ENCODE measurements at places on chromosomes 16 and 17. TPM values are rescaled to one million over a fixed set of nuclear protein-coding genes. Genes with fewer than 3 reads are reported as not detected.

Gene IL4R
- total RNA-seq, result 82.3 TPM

- no peak for DNase-seq
Measured at GRCh38 chr16:27301236-27301861, 12.4 kb upstream of the IL4R start.

Gene DNAJC7
- 131 TPM for total RNA-seq

Gene CCR7
- total RNA-seq, result not detected

Gene CDH1
- not detected for total RNA-seq

- DNase-seq, result no peak
Measured at GRCh38 chr16:9232102-9232770, 140.8 kb downstream of the HAPSTR1 start.

- DNase-seq, result no peak
Measured at GRCh38 chr16:67206838-67207248, 7.9 kb downstream of the ELMO3 start.

- no peak for DNase-seq
Measured at GRCh38 chr16:85982563-85982939, 83.6 kb downstream of the IRF8 start.

DNA sequence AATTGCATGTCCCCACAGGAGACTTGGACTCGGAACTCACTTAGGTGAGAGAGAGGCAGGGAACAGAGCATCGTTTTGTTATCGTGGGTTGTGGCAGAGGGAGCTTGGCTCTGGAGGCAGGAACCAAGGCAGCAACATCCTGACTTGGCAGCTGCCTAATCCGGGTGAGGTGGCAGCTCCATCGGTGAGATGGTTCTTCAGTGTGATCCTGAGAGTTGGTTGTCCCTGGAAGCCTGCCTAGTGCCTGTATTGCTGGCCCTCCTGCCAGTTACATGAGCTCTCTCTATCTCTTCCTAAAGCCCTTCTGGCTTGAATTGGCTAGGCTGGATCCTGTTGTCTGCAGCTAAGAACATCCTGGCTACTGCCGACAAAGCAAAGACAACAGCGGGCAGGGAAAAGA, 19.9 kb upstream of the SEC14L1 start:
- DNase-seq, result no peak

- no peak for DNase-seq
Measured at GRCh38 chr17:62162898-62163297, 97.8 kb upstream of the MED13 start.

GRCh38 chr16:55261301-55261700, 62.7 kb upstream of the IRX6 start:
- no peak for DNase-seq

Gene PHOSPHO1
- total RNA-seq, result 0.09 TPM

GRCh38 chr17:56358651-56359050, 205.4 kb downstream of the ANKFN1 start:
- no peak for DNase-seq

DNA sequence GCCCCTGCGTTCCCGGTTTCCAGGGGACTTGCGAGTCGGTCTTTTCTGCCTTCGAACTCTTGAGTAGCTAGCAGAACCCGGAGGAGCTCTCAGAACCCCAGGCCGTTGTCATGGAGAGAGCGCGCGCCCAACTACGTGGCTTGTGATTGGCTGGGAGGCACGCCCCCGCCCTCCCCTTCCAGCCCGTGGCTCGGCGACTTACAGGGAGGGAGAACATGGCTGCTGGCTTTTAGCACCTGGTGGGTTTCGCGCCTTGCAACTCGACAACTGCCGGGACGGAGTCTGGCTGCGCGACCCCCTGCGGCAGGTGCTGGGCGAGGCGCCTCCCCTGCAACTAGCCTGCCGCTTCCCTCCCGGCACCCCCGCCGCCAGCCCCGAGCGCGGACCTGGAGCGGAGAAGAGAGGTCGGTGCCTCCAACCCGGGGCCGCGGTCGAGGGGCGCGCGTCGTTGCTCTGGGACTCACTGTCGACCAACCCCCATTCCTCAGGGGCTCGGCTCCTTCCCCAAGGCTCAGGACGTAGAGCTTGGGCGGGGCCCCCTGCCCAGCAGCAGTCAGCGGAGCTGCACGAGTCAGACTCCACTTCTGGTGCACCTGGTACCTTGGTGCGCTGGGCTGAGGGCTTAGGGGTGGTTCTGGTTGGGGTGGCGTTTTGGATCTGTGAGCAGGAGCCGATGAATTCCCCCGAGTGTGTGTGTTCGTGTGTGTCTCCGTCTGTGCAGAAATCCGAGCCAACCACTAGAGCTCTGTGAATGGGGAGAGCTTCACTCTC, 9.0 kb upstream of the ZFP90 start:
- peak; percentile 79 for DNase-seq

GRCh38 chr16:11319529-11320146, 25.6 kb upstream of the RMI2 start:
- no peak for DNase-seq

- DNase-seq, result no peak
Measured at GRCh38 chr17:64537488-64537887, 30.7 kb downstream of the CEP95 start.

Gene PIRT
- not detected for total RNA-seq

DNA sequence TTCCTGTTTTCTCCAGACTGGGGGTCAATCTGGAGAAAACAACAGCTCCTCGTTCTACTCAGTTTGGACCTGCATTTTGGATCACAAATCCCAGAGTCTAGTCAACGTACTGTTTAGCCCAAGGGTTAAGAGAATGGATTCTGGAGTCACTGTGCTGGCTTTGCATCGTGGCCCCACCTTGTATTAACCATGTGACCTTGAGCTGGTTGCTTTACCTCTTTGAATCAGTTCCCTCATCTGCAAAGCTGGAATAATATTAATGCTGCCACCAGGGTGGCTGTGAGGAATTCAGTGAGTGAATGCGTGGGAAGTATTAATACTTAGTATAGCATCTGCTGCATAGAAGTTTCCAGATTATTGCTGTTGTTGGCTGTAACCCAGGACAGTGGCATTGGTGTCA, 11.3 kb upstream of the DHRS7C start:
- no peak for DNase-seq

DNA sequence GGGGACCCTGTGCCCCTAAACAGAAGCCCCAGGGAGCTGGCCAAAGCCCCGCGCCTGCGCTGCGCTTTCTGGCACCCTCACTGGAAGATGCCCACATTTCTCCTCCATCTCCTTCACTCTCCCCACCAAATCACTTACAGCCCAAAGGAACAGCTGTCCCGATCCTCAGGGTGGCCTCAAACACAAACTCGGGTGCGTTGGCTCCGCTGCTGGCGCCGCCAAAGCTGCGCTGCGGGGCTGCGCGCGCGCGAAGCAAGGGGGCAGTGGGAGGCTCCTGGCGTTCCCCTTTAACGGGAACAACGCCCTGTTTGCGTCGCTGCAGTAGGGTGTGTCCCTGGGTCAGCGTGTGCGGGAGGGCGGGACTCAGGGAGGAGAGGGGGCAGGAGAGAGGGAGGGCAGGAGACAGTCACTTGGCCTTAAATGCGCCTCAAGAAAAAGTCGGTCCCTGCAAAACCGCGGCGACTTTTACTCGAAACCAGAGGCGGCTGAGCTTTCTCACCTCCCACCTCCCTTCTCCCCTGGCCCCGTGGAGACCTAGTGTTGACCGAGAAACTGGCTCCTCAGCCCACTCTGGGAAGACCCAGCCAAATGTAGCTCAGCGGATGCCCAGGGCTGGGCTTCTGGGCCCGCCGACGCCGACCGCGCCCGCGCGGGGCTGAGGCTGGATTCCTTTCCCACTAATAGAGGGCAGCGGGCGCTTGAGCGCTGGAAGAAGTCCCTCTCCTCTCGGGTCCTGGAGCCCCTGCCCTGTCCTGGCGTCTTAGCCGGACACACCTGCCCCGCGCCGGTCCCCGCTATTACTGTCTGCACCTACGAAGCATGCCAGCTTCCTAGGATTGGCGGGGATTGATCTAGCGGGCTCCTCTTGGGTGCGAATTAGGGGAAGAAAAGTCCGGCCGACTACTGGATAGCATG, 2.6 kb downstream of the PMP22 start:
- DNase-seq, result peak; percentile 94

DNA sequence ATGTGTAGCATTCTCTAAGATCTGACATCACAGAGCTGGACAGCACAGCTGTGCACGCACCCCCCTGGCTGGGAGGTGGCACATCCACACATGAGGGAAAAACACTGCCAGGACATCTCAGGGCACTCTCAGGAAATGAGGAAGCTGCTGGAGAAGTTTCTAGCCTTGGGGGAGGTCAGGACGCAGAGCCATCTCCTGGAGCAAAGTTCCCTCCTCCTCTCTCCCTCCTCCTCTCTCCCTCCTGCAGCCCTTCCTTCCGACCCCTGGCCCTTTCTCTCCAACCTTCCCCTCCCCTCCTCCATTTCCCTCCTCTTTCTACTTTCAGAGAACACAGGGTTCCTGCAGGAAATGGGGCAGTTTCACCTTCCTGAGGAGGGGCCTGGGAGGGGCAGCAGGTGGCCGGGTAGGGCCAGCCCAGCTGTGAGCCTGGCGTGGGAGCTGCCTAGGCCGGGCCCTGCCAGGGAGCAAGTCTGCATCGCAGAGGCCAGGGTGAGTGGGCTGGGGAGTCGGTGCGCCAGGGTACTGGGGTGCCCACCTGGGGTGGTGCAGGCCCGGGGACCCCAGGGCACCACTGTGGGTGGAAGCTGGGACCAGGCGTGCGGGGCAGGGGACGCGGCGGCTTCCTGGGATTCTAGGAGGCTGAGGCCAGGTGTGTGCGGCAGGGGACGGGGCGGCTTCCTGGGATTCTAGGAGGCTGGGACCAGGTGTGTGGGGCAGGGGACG, at the start of gene DPEP1:
Gene DPEP1 (plus strand): TSS at position 412 of the 723 bp plus-strand sequence. CDS start 16,769 bp downstream, outside the sequence.
- DNase-seq, result no peak

DNA sequence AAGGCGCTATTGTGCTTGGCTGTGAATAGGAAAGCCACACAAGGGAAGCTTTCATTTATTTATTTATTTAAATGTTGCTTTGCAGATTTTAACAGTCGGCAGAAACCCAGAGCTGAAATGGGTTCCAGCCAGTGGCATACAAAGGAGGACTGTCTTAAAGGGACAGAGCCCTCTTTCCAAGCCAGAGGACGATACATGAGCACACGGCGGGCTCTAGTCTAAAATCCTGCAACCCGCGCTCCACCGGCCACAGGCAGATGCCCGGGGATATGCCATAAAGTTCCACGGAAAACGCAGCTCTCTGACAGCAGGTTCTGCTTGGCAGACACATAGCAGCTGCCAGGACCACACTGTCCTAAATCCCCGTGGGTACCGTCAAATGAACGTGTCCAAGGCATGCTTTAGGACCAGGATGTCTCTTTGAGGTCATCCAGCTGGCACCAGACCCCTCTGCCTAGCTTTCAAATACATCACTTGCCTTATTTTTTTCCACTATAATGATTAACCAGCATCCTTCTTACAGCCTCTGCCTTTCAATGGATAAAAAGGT, 64.6 kb downstream of the CYTH1 start:
- peak; percentile 67 for DNase-seq

Gene OTOP2
- total RNA-seq, result not detected

Gene MT1A
- total RNA-seq, result not detected

- no peak for DNase-seq
Measured at GRCh38 chr16:87538160-87538559, 45.3 kb upstream of the ZCCHC14 start.

Gene SYNGR3
- total RNA-seq, result 1.4 TPM

DNA sequence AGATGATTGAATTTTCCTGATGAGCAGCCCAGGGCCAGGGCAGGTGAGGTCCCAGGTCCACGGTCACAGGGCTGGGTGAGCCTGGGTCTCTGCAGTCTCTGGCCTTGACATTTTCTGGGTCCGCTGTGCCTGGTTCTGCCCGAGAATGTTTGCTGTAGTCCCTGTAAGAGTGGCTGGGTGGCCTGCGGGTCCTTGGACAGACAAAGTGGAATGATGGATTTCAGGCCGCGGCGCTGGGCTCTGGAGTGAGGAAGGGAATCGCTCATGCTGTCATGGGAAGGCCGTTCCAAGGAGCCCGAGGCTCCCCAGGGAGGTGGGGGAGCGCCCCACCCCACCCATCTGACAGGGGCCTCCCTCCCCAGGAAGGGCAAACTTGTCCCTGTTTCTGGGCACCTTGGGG, 153.5 kb upstream of the CIBAR2 start:
- DNase-seq, result no peak

DNA sequence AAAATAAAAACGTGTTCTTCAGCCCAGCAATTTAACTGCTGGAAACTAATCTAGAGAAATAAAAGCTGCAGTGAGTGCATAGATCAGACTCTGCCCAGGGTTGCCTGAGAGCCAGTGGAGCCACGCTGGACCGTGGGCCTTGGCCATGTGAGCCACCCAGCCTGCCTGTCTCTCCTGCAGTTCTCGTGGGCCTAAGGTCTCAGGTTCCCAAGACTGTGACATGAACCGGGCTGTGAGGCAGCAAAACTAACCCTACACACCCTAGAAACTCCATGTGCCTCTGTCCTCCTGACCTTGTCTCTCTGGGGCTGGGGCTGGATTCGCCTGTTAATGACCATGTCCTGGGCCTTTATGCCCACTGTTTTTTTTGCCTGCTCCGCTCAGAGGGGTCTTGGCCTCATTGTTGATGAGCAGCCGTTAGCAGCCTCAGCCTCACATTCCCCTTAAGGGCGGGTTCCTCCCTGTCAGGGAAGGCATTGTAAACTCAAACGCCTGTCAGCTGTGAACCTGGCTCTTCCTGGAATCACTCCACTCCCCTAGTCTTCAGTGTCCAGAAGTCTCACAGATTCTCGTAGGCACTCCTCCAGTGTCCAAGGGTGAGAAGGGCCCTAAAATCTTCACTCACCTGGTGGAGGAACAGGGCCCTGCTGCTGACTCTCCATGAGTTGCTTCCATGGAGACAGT, 16.9 kb downstream of the C16orf90 start:
- DNase-seq, result no peak

Gene TNFRSF17
- not detected for total RNA-seq

Gene HBQ1
- total RNA-seq, result 0.63 TPM

- DNase-seq, result no peak
Measured at GRCh38 chr16:53678756-53679343, 24.8 kb downstream of the RPGRIP1L start.

DNA sequence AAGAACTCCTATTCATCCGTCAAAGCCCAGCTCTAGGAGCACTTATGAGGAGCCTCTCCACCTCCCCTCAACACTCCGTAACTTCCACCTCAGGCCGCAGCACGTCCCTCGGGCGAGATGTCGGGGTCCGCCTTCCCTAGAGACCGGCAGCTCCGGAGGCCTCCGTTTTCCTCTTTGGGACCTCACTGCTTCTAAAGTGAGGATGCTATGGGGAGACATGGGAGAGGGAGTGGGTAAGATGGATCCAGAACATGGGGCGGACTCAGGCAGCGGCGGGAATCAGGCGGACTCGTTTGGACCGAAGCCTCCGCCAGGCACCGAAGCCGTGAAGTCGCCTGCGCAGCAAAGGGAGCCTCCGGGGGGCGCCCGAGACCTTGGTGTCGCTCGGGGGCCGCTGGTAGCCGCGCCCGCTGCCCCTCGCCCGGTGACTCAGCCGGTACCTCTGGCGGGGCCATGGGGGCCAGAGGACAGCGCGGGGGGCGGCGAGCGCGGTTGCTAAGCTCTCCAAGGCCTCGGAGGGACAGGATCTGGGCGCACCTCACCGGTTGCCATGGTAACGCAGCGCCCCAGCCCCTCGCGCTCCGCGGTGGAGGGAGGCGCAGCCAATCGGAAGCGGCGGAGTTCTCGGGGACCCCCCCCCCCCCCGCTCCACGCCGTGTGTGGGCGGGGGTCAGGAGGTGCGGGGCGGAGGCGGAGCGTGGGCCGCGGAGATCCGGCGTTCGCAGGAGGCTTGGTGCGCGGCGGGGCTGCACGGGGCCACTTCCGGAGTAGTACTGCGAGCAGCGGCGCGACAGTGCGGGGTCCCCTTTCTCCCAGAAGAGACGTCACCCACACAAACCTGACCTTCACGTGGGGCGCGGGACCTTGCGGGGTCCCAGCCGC, 1.3 kb upstream of the HIC1 start:
- DNase-seq, result peak; percentile 64

Gene KRTAP1-3
- not detected for total RNA-seq

Gene AGRP
- total RNA-seq, result not detected

Measured in fibroblast of the aortic adventitia (primary cell).